ENCODE measurements at places on chromosomes 7 and 10.

DNA sequence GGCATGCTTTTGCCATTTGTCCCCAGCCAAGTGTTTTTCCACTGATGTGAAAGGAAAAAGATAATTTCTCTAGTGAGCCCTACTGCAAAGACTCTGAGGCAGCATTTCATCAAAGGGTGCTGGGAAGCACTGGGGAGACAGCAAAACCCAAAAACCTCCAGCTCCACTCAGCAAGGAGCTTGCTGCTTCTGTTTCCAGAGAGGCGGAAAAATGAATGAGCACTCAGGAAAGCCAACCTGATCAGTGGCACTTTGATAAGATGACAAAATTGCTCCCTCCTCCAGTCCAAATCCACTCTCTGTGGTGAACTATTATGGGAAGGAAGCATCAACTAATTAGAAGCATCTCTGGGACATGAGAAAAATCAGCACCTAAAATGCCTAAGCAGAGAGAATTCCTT lies 68.2 kb downstream of the ATXN7L1 start:
- no peak for DNase-seq

- DNase-seq = no peak
These were observed 221.6 kb upstream of the IMMP2L start for GRCh38 chr7:111783854-111784253.

DNA sequence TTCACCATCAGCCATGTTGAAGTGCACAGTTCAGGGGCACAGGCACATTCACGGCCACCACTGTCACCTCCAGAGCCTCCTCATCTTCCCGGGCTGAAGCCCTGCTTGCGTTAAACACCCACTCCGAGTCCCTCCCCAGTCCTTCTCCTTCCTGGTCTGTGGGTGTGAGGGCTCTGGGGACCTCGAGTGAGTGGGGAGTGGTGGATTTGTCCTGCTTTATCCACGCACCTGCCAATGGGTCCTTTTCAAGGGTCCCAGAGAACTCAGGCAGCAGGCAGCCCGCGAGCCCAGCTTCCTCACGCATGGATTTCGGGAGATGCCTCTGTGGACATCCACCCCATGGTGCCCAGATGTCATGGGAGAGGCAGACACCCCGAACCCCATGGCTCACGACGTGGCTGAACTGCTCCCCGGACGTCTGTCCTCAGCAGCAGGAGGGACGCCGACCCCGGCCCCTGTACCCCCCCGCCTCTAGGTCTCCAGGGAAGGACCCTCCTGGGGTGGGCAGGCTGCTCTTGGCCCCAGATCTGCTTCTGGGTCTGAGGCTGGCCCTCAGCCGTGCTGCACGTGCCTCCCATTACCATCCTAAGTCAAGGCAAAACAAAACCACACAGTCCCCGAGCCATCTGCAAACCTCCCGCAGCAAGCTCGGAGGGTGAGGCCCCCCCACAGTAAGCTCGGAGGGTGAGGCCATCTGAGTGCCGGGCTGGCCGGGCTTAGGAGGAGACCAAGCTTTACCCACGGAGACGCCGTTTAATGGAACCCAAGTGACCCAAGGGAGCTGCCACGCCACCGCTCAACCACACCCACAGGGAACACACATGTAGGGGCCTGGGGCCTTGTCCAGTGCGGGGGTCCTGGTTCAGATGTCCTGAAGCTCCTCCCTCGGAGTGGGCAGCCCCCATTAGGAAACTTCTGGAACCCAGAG lies 9.0 kb downstream of the CYP2W1 start:
- DNase-seq = no peak

DNA sequence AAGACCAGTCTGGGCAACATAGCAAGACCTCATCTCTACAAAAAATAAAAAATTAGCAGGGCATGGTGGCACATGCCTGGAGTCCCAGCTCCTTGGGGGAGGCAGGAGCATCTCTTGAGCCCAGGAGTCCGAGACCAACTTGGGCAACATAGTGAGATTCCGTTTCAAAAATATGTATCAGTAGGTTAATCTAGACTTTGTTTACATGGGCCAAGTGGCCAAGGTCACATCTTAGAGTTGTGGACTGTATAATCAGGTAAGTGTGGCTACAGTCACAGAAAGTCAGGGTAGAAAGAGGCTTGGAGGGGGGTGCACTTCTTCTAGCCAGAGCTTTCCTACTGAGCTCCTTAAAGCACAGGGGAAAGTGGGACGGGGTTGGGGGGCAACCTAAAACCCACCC lies 174.4 kb downstream of the CUX1 start:
- no peak for DNase-seq

DNA sequence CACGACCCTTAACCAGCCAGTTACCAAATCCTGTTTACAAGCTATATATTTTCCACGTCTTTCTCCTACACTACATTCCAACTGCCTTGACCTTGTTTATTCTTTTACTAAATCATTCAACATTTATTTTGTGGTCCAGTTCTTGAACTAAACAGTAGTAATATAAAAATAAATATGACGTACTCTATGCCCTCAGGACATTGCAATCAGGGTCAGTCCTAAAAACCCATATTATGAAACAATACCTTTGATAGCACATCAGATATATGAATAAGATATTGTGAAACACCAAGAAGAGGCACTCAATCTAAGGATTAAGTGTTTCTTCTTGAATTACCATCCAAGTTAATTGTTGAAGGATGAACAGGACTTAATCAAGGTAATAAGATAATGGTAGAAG lies 52.5 kb upstream of the WNT16 start:
- DNase-seq = no peak

- DNase-seq = no peak
These were observed 17.7 kb downstream of the EZH2 start for GRCh38 chr7:148866362-148866761.

DNA sequence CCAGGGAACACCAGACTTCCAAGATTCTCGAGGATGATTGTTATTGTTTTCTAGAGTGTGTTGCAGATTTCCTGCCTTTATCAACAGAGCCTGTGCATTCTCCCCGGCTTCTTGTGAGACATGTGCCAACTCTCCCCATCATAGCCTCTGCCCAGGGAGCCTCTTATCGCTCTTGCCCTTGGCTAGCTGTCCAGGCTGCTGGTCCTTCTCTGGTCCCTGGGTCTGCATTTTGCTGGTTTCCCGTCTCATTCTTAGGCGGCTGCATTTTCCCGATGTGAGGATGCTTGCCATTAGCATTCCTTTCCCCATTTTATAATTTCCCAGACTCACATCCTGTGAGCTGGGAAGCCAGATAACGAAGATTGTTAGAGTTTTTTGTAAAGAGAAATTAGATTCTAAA lies 15.2 kb downstream of the SLC13A4 start:
- DNase-seq = no peak

- DNase-seq = no peak
These were observed at the start of gene ZNF467 for GRCh38 chr7:149773446-149774236. ZNF467 (minus strand) TSS chr7:149773588; CDS start chr7:149771032, 2,556 bp downstream.

DNA sequence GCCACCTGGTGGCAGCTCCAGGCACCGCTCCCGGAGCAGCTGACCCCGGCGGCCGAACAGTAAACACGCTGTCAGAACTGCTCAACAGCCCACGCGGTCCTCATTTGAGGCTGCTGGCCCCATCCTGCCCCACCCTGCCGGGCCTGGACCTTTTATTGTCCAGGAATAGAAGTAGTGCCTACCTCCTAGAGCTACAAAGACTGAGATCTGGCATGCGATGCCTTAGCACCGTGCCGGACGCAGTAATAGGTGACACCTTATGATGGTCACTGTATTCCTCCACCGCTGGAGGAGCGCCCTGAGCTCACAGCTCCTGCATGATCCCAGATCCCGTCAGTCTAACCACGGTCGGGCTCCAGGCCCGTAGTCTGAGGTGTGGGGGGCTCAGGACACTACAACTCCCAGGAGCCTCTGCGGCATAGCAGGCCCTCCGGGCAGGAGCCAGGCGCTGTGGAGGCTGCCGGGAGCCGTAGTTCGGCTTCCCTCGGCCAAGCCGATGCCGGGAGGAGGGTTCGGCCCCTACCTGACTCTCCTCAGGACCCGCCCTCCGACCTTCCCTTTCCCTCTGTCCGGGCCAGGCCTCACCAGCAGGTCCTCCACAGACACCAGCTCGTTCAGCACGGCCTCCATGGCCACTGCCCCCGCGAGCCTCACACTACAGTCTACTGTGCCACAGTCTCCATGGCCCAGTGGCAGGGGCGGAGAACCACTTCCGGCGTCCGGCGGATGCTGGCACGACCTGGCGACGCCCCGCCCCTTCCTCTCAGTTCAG lies at the start of gene FIS1:
FIS1 (minus strand) TSS at position 707 of the 772 bp plus-strand sequence; CDS start at position 630, 77 bp downstream.
- peak; percentile 65 for DNase-seq

- DNase-seq = no peak
These were observed 2.3 kb upstream of the PAPSS2 start for GRCh38 chr10:87657371-87657770.

DNA sequence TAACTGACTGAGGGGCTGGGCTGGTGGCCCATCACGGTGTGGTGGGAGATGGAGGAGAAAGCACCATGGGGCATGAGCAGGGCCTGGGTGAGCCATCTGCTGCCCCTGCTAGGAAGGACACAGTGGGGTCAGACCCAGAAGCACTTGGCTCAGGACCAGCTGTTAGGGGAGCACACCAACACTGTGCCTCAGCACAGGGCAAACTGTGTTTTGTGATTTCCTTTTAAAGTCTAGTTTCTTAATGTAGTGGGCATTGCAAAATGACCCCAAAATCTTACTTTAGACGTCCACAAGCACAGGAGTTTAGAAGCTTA lies 41.2 kb downstream of the NCAPG2 start:
- DNase-seq = no peak

GRCh38 chr10:107577221-107577620 lies 412.7 kb upstream of the SORCS1 start:
- no peak for DNase-seq

- no peak for DNase-seq
These were observed 61.3 kb downstream of the SKIDA1 start for GRCh38 chr10:21464134-21464533.

DNA sequence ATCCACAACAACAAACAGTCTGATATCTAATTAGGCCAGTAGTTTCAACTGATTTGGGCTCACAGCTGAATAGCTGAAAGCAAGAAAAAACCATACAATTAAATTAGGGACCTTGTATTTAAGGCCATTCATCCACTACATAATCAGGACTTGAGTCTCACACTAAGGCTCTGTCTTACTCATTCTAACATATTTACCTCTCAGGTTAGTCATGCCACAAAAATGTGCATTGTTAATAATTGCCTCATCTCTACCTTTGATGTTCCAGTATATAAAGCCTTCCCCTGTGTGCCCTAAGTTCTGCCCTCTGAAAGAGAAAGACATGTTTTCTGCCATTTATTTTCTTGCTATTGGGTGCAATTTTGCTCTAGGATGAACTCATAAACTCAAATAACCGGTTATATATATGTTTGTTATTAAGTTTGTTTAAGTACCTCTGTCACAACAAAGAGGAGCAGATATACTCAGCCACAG lies 5.3 kb upstream of the C1GALT1 start:
- no peak for DNase-seq

GRCh38 chr7:106871793-106872571 lies 6.9 kb downstream of the PIK3CG start:
- no peak for DNase-seq

DNA sequence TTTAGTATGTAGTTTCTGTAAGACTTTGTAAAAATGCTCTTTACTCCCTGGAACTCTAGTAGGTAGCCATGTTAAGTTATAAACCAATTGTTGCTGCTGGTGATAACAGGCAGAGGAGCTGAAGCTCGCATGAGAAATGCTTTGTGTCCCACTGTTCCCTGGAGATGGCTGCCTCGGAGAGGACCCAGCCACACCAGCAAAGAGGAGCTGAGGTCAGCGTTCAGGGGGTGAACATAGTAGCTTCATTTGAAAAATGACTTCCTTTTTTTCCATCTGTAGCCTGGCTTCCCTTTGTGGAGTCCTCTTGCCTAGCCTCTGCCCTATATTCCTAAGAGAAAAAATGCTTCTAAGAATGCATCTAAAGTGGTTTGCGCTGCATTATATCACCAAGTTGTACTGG lies 20.3 kb downstream of the CELF2 start:
- DNase-seq = no peak

GRCh38 chr7:108613147-108613948 lies 43.7 kb downstream of the DNAJB9 start:
- DNase-seq = no peak

DNA sequence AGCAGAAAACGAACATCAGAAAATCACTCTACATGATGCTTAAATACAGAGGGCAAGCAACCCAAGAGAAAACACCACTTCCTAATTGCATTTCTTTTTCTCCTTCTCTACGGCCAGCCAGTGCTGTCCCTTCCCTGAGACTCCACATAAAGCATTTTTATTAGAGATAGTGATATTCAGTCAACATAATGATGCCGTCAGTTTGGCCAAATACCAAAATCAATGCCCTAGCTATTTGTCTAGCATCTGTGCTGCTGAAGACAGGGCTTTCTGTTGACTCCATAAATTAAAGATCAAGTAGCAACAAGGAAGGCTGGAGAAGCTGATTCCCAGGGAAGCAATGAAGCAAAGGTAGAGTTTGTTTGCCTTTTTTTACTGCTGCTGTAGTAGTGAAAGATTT lies 1024.9 kb downstream of the REEP3 start:
- DNase-seq = no peak

DNA sequence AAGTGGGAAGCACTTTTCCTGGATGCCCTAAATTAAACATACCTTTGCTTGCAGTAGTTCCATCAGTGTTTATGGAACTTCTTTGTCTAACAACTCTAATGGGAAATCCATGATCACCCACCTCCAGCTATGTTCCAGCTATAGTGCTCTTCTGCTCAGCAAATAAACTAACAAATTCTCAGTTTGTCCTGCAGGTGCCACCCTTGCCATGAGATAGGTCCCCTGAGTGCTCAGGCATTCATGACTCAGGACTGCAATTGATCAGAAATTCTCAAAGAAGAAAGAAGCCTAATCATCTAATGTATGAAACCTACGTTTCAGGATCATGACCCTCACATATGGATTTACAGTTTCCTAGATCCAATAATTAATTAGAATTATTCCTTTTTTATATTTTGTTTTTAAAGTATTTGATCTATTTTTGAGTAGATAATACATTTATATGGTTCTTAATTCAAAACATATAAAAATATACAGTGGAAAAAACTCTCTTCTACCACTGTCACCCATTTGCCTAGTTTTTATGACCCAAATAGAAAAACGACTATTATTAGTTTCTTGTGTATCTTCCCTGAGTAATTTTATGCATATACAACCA lies 48.7 kb upstream of the DYNC1I1 start:
- no peak for DNase-seq

GRCh38 chr10:102917962-102918816 lies at the start of gene CNNM2:
CNNM2 (plus strand) TSS chr10:102918294; CDS start chr10:102918481, 187 bp downstream.
- peak; percentile 98 for DNase-seq

DNA sequence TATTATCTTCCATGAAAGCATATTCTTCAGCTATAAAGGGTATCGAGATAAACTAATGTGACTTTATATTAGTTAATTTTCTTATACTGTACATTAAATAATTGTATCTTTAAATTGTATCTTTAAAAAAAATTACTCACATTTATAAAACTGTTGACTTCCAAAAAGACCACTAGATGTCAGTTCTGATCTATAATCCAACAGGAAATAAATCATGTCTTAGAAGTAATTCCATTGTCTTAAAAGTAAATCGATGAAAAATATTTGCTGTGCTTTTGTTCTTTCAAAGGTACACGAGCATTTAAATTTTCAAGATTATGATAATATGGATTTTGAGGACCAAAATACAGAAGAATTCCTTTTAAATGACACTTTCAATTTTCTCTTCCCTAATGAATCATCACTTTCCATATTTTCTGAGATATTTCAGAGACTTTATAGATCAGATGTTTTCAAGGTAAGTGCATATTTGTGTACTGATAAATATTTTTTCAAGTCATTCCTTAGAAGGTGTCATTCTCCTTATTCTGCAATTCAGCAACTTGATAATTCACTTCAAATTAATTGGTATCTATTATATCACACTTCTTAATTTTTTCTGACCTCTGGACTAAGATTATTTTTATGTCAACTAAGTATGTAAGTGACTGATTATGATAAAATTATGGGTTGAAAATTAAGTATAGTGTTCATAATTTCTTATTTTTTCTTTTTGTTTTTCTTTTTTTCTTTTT lies 138.5 kb downstream of the CPED1 start:
- no peak for DNase-seq

Measured in GF-D8 (cell line).